ENCODE measurements at places on chromosomes 3 and 15. TPM values are rescaled to one million over a fixed set of nuclear protein-coding genes. Genes with fewer than 3 reads are reported as not detected.

DNA sequence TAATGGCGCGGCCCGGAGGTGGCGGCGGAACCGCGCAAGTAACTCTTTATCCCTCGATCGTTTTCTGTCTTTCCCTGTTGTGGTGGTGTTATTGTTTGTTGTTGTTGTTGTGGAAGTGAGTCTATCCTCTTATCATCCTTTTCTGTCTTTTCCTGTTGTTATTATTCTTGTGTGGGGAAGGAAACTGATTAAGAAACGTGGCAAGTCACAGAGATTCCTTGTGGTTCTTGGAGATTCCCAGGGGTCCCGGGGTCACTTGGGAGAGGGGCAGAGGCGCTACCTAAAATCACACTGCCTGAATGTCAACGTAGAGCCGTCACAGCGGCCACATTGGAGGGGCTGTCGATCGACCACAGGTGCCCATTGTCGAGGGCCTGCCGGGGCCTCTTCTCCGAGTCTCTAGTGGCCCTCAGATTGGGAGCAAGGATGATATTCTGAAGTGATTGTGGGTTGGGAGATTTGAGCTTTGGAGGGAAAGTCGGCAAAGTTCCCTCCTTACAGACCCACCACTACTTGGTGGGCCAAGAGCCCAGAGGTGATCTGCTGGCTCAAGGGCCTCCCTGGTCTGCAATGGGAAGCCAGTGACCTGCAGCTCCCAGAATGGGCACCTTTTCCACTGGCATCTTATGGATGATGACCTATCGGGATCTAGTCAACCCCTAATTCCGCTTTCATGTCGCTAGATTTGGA, 790 bp downstream of the PARP14 start:
- no peak for DNase-seq

GRCh38 chr3:94317017-94317416, 254.2 kb downstream of the NSUN3 start:
- no peak for DNase-seq

Gene EAF1
- total RNA-seq: 8.7 TPM

DNA sequence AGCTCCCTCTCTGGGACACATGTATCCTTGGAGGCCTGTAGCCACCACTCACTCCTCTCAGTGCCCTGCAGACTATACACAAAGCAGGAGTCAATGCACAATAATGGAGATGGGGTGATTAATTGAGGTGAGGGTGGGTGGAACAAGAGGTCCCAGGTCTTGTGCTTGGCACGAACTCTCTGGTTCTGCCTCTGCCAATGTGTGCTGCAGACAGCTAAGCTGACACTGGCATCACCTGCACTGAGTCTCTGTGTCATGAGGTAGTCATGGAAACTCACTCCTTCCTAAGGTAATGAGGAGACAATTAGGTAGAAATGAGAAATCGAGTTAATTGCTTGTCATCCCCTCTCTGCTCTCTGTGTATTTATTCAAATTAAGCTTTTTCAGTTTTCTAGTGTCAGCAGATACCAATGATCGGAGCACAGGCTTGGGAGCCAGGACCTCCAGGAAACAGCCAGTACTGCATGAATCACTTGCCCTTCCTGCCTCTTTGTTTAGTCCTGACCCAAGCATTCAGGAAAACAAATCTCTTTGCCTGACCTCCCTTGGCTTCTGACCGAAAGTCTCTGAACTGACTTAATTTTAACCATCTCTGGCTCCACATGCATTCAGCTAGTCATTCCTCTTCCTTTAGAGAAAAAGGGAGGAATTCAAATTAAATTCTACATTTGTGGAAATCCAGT, 56.7 kb downstream of the DRD3 start:
- peak; percentile 53 for DNase-seq

DNA sequence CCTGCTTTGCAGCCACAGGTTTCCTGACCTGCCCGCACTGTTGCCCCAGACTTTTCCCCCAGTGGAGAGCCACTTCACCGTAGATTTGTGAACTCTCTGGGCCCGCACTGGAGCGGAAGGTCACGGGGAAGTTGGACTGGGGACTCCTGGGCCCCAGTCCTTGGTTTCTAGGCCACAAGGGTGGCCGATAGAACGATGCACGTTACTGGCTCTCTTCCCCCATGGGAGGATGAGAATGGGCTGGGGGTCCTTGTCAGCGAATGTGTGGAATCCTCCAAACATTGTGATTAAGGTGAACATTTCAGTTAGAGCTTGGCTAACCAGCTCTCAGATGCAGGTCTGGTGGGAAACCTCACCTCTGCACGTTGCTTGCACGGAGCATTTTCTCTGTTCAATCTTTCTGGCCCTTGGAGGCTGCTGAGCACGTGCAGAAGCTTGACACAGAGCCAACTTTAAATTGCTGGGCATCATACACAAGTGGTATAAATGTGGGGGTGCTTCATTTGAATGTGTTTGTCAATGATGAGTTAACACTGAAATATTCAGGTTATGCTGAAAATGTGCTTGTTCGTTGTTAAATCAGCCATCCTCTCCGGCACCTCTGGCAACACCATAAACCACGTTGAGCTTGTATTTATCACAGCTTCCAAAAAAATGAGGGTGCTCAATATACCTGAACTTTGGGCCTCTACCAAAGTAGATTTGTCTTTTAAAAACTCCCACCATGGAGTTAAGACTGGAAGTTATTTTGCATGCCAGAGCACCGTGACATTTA, 976 bp downstream of the DIS3L start:
- DNase-seq: no peak

Gene C3orf70
- total RNA-seq: 2.5 TPM

Gene SEMA4B
- total RNA-seq: 33.4 TPM

DNA sequence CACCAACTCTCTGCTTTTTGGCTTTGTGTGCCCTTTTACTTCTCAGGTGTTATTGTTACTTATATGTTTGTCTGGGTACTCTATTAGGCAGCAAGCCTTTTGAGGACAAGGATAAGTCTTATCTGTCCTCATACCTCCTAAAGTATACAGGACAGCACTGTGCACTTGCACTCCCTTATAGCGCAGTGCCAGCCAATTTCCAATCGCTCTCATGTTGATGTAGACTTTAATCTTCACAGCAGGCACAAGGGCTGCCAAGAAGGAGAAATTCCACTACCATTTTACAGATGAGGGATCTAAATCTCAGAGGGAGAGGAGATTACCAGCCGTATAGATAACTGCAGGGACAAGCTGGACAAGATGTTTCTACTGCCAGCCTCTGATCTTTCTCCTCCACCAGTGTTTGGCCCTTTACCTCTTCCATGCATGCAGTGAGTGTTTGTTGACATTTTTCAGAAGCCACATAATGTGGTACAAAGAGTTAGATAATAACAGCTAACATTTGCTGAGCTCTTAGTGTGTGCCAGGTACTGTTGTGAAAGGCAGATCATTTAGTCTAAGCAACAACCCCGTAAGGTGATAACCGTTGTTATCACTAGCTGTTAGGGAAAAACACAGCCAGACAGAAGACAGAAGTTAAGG, 30.1 kb downstream of the SST start:
- DNase-seq: no peak

DNA sequence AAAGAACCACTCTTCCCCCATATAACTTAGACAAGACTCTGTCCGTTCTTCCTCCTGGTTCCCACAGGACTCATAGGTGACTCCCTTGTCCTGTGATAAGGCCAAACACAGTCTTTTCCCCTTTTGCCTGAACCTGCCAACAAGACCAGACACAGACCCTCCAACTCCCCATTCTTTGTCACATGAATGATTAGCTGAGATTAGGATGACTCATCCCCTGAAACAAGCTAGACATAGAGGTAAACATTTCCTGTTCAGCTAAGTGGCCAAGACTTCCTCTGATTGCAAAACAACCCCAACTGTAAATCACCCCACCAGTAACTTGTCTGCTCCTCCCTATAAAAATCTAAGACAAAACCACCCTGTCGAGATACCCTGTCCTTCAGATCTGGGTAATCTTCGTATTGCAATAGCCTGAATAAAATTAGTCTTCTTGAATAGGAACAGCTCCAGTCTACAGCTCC, 11.4 kb upstream of the HTR3E start:
- no peak for DNase-seq

DNA sequence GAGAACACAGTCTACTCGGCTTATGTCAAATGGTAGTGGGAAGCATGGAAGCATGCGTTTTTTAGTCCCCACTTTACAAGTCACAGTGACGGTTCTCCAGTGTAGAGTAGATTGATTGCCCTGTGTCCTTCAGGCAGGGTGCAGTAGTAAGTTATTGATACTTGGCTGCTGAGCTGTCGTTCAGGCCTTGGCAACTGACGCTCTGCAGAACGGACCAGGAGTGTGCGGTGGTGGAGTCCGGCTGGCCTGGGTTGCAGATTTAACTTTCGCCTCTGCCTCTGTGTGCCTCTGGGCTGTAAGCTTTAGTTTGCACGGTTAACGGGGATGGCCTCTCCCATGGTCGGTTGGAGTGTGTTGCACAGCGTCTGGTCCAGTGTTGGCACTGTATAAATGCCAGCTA, 58.6 kb downstream of the IGF1R start:
- DNase-seq: no peak
